ENCODE measurements at places on chromosomes 5 and 9. TPM values are rescaled to one million over a fixed set of nuclear protein-coding genes. Genes with fewer than 3 reads are reported as not detected.
A peak's percentile ranks its signal among the peaks of the same experiment; 100 is the strongest.

- no peak overlapping the region for H3K27ac ChIP-seq
- no peak for DNase-seq
- H3K27me3 ChIP-seq, result no peaks in the 10 kb centered on the region
Measured at GRCh38 chr5:39437467-39437866, 12.7 kb upstream of the DAB2 start.

DNA sequence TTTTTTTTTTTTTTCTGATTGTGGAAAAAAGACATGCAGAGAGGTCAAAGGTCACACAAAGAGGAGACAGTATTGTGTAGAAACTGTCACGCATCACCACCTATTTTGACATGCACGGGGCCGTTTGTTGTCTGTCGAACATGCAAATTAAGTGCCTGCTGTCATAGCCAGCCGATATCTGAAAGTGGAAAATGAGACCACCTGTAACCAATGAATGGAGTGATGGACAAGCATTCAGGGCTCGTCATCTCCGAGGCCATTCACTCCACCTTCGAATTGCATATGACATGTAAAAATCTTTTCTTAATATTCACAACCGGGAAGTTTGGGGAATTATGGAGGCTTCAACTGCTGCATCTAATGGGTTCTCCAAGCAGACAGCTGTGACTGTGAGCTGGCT, 512.2 kb upstream of the ADAMTS16 start:
- no peaks in the 10 kb centered on the region for H3K27me3 ChIP-seq
- no peaks in the 10 kb centered on the region for H3K36me3 ChIP-seq

DNA sequence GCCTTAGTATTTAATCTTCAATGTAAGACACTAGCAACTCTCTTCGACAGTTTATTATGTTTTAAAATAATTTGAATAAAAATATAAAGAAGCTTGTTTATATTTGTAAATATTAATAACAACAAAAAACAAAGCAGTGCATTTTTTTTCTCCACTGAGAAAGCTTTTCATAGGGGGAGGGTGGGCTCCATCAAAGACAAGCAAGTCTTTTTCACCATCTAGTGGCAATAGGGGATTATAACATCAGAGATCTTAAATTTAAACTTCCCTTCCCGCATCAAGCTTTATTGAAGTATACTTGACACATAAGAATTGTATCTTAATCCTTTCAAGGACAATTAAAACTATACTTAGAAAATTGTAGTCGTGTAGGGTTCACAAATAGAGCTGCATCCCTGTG, 9.3 kb upstream of the OR13F1 start:
- H3K27ac ChIP-seq, result no peak overlapping the region
- no peak overlapping the region for H3K4me3 ChIP-seq
- H3K4me1 ChIP-seq, result no peaks in the 10 kb centered on the region
- no peaks in the 10 kb centered on the region for H3K27me3 ChIP-seq
- no peak for DNase-seq

DNA sequence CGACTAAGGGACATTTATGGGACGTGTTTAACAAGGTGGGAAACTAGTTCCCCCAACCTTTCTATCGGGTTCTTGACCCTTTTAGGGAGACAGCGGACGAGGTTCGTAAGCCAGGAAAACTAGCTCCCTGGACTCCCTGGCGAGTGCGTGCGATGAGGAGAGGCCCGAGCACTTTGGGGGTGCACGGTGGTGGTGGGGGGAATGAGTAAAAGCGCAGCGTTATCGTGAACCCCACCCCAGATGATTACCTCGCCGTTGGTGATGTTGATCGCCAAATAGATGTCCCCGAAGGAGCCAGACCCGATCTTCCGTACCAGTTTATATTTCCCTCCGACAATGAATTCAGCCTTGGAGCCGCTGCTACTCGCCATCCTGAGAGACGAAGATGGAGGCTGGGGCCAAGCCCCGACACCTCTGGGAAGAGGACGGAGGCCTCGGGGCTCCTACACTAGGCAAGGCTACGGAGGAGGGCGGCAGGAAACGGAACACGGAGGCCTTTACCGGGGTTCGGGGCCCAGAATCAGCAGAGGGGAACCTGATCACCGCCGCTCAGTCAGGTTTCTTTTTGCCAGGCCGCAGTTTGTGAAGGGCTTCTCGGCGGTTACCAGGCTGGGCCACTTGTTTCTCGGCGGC, 529 bp downstream of the CSNK1A1 start:
- no peak for DNase-seq
- peaks cover 13% of the 10 kb centered on the region for H3K36me3 ChIP-seq
- H3K27me3 ChIP-seq, result no peaks in the 10 kb centered on the region
- H3K27ac ChIP-seq, result peak overlapping the region; percentile 98

DNA sequence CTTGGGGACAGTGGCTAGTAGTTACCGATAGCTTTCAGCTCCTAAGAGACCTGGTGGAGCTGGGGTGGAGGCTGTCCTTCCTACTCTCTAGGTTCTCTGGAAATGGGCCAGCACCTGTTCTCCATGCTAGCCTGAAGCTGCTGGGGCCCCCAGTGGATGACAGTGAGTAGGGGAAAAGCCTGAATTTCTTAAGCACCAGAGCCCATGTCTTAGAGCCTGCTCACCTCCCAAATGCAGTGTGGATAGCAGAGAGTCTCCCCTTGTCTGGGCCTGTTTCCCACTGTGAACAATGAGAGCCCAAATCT, 105.8 kb downstream of the DAB2IP start:
- no peak overlapping the region for H3K4me3 ChIP-seq
- peaks cover 51% of the 10 kb centered on the region for H3K36me3 ChIP-seq
- peak overlapping the region; percentile 96 for H3K27ac ChIP-seq

- H3K4me3 ChIP-seq, result no peak overlapping the region
- H3K36me3 ChIP-seq, result no peaks in the 10 kb centered on the region
- peaks cover 3% of the 10 kb centered on the region for H3K4me1 ChIP-seq
- peak overlapping the region; percentile 77 for H3K27ac ChIP-seq
- DNase-seq, result no peak
- no peaks in the 10 kb centered on the region for H3K27me3 ChIP-seq
Measured at GRCh38 chr5:153952893-153953292, 85.8 kb downstream of the FAM114A2 start.

GRCh38 chr5:91150234-91150633, 232.9 kb downstream of the ARRDC3 start:
- no peaks in the 10 kb centered on the region for H3K27me3 ChIP-seq
- no peaks in the 10 kb centered on the region for H3K36me3 ChIP-seq
- no peak for DNase-seq
- no peak overlapping the region for H3K4me3 ChIP-seq
- peak overlapping the region; percentile 25 for H3K27ac ChIP-seq

DNA sequence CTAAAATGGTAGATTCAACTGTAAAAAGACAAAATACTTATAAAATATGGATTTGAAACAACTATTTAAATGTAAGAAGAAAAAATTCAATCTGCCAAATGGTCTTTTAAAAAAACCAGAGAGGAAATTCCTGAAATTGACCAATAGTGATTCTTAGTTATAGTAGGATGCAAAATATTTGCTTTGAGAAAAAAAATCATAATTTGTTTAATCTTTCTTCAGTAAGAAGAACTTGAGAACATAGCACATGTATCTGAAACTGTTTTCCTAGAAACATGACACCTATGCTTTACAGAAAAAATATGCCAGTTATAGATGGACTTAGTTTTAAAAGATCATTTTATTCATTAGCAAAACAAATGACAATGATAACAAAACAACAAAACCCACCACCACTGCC, 186.9 kb upstream of the CD180 start:
- no peaks in the 10 kb centered on the region for H3K27me3 ChIP-seq
- no peak for DNase-seq
- no peak overlapping the region for H3K4me3 ChIP-seq
- no peaks in the 10 kb centered on the region for H3K36me3 ChIP-seq

DNA sequence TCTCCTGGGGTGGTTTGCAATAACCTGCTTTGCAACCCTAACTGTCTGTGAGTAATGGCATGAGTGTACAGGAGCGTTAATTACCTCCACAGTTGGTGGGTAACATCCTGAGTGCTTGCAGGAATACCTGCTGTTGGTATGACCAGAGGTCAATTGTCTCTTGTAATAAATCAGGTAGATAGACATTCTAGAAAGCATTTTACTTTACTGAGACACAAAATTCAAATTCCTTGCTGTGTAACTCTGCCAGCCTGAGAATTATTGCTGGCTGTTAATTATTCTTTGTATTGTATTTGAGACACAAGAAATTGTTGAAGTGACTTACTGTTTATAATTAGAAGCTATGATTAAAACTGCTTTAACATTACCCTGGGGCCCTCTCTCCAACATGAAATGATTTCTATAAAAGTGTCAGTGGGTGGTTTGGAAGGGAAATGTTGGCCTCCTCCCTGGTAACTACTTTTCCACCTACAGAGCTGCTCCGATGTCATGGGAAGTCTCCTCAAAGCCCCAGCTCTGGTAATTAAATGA, 150.8 kb upstream of the ADCY2 start:
- H3K36me3 ChIP-seq, result no peaks in the 10 kb centered on the region
- H3K27ac ChIP-seq, result no peak overlapping the region
- no peak for DNase-seq
- no peaks in the 10 kb centered on the region for H3K4me1 ChIP-seq
- H3K27me3 ChIP-seq, result no peaks in the 10 kb centered on the region

Gene TRIO
- 262 TPM for total RNA-seq

Gene LRRC14B
- not detected for total RNA-seq

Gene GRM6
- not detected for total RNA-seq

Gene PCDHGA12
- total RNA-seq, result 18.5 TPM

Gene NEURL1B
- 131 TPM for total RNA-seq

Gene SPINK5
- total RNA-seq, result not detected

Measured in ascending aorta (tissue), 2 donors.